ENCODE measurements at places on chromosomes 5 and 9. TPM values are rescaled to one million over a fixed set of nuclear protein-coding genes. Genes with fewer than 3 reads are reported as not detected.

- DNase-seq: no peak
Observed at GRCh38 chr5:133323494-133324457, 272.0 kb downstream of the HSPA4 start.

GRCh38 chr5:168172760-168173223, 118.7 kb upstream of the WWC1 start:
- no peak for DNase-seq

DNA sequence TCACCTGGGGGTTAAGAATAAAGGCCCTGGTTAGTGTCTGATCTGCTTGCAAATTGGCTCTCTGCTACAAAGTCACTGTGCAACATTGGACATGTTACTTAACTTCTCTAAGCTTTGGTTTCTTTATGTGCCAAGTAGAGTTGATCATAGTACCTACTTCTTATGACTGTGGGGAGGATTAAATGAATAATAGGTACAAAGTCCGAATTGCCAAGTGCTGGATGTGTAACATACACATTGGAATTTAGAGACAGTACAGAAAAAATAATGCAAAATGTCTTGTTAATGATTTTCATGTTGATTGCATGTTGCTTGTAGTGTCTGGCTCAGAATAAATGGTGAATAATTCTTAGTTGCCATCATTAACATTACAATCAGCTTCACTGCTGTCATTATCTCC, 2.2 kb downstream of the DOCK8 start:
- DNase-seq: no peak

- DNase-seq: peak; percentile 83
Observed at GRCh38 chr5:159504857-159505304, 174.6 kb upstream of the IL12B start.

The ZCCHC9 gene
- 26.5 TPM for total RNA-seq

The RNF44 gene
- 3.1 TPM for total RNA-seq

The PCDHA5 gene
- total RNA-seq: 0.08 TPM

The GABRA6 gene
- not detected for total RNA-seq

All from fibroblast of the aortic adventitia (primary cell).